ENCODE measurements at places on chromosomes 3 and 15. TPM values are rescaled to one million over a fixed set of nuclear protein-coding genes. Genes with fewer than 3 reads are reported as not detected.

GRCh38 chr3:70640481-70640880 lies 328.0 kb upstream of the MDFIC2 start:
- no peaks in the 10 kb centered on the region for H3K27me3 ChIP-seq
- no peaks in the 10 kb centered on the region for H3K4me1 ChIP-seq
- H3K4me3 ChIP-seq: no peak overlapping the region
- DNase-seq: no peak
- H3K27ac ChIP-seq: no peak overlapping the region
- no peaks in the 10 kb centered on the region for H3K36me3 ChIP-seq

- H3K4me1 ChIP-seq: no peaks in the 10 kb centered on the region
- no peak overlapping the region for H3K4me3 ChIP-seq
- no peaks in the 10 kb centered on the region for H3K36me3 ChIP-seq
- H3K27ac ChIP-seq: no peak overlapping the region
Observed at GRCh38 chr3:176583956-176584355, 613.3 kb downstream of the TBL1XR1 start.

DNA sequence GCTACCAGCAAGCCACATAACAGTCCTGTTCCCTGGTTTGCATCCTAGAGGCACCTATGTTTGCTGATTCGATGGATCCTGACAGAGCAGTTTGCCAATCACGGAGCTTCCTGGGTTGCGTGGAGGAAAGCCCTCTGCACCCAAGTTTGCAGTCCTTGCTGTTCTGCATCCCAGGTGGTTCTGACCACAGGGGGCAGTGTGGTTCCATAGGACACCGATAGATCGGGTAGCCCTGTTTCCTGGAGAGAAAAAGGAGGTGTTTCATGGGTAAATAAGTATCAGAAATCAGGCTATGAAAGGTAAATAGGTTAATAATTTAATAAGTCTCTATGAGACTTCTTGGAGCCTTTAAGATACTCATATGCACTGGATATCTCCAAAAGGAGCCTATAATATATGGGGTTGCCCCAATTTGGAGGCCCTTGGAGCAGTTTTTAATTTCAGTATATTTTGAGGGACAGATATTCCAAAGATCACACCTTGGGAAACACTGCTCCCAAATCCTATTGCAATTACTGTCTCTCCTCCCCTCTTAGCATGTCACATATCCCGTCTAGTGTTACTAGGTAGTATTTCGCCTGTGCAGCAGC lies 194.6 kb upstream of the TPM1 start:
- H3K4me1 ChIP-seq: no peaks in the 10 kb centered on the region
- H3K4me3 ChIP-seq: no peak overlapping the region
- DNase-seq: peak; percentile 24

- no peaks in the 10 kb centered on the region for H3K36me3 ChIP-seq
- no peak overlapping the region for H3K27ac ChIP-seq
- no peaks in the 10 kb centered on the region for H3K27me3 ChIP-seq
- H3K4me1 ChIP-seq: no peaks in the 10 kb centered on the region
Observed at GRCh38 chr3:51605938-51606337, 65.1 kb upstream of the TEX264 start.

DNA sequence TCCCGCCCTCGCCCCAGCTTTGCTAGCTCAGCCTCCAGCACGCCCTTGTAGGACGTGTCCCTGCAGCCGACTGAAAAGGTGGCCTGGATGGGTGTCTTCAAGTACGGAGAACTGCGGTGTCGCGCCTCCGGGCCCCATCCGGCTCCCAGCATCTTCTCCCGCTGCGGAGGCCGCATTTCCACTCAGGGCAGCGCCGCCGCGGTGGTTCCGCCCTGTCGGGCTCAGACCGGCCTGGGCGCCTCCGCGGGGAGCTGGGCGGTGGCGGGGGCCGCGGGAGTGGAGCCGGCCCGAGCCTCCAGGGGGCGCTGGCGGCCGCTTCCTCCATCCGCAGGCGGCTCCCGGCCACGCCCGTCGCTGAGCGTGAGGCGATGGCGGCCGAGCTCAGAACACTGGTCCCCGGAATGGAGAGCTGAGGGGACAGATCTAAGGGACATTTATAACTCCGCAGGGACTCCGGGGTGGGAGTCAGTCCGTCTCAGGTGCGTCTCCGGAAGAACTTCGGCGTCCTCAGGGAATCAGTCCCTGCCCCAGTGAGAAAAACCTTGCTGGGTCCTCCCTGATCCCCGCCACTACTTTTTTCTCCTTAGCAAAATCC lies 13.6 kb upstream of the SMCO1 start:
- H3K27me3 ChIP-seq: no peaks in the 10 kb centered on the region
- peak overlapping the region; percentile 24 for H3K27ac ChIP-seq
- peak overlapping the region; percentile 56 for H3K4me3 ChIP-seq
- DNase-seq: peak; percentile 73
- H3K4me1 ChIP-seq: no peaks in the 10 kb centered on the region
- no peaks in the 10 kb centered on the region for H3K36me3 ChIP-seq

DNA sequence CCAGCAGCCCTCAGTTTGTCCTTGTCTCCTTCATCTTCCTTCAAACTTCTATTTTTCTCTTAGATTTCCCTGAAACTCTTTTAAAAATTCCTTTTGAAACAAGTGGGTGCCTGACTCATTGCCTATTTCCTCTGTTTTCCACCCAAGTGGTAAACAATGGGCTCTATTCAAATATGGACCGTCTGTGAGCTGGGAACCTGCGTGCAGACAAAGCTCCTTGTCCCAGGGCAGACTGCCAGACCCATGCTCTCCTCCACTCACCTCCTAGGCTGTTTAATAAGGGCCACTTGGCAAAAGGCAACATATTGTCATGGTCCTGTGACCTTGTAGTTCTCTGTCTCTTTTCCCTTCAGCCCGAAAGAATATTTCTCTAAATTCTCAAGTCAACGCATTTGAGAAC lies 332.7 kb upstream of the THBS1 start:
- no peak for DNase-seq
- no peaks in the 10 kb centered on the region for H3K36me3 ChIP-seq
- H3K4me3 ChIP-seq: no peak overlapping the region
- no peaks in the 10 kb centered on the region for H3K4me1 ChIP-seq
- H3K27me3 ChIP-seq: no peaks in the 10 kb centered on the region

DNA sequence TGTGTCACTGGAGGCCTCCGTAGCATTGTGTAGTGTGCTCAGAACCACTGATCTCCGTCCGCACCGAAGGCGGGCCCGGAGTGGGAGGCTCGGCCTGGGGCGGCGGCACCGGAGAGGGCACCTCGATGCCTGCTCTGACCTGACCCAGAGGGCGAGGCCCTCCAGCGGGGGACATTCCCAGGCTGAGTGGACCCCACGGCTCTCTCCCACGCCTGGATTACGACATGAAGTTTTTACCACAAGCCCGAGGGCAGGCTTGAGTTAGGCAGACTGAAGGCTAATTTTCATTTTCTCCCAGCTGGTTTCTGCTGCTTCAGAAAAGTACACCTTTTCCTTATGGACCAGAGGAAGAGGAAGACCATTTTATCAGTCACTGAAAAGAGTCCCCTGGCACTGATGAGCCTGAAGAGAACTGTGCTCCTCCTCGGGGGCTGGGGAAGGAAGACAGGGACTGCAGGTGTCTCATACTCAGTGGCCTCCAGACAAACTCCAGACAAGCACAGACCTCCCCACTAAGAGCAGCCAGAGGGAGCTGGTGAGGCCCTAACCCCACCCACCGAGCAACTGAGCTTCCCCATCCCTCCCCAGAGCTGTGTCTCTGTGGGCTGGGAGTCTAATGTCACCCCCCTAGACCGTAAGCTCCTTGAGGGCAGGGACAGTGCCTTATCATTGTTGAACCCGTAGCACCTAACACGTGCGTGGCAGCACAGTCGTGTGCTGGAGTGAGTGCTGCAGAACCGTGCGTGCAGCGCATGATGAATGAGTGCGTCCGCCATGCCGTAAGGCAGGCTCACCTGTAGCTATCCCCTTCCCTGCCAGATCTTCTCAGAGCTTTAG lies 74.5 kb upstream of the BLM start:
- H3K4me3 ChIP-seq: no peak overlapping the region
- no peak for DNase-seq
- H3K36me3 ChIP-seq: peaks cover 32% of the 10 kb centered on the region
- peaks cover 2% of the 10 kb centered on the region for H3K4me1 ChIP-seq
- no peaks in the 10 kb centered on the region for H3K27me3 ChIP-seq
- no peak overlapping the region for H3K27ac ChIP-seq

DNA sequence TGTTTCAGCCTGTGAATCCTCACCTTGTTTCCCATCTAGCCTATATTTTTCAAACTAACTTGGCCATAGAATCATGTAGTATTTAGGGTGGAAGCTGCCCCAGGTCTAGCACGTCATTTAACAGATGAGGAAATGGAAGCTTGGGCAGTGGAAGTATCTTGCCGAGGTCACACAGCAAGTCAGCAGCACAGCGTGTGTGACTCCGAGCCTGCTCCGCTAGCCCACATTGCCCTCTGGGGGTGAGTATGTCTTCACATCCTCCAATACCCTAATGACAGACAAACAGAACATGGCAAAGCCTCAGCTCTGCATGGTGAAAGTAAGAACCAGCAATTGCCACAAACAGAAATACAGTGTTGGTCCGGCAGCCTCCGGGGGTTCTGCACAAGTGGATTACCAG lies 2.2 kb upstream of the CCR5 start:
- H3K36me3 ChIP-seq: no peaks in the 10 kb centered on the region
- H3K27ac ChIP-seq: peak overlapping the region; percentile 22
- H3K4me1 ChIP-seq: peaks cover 48% of the 10 kb centered on the region
- peak; percentile 87 for DNase-seq

DNA sequence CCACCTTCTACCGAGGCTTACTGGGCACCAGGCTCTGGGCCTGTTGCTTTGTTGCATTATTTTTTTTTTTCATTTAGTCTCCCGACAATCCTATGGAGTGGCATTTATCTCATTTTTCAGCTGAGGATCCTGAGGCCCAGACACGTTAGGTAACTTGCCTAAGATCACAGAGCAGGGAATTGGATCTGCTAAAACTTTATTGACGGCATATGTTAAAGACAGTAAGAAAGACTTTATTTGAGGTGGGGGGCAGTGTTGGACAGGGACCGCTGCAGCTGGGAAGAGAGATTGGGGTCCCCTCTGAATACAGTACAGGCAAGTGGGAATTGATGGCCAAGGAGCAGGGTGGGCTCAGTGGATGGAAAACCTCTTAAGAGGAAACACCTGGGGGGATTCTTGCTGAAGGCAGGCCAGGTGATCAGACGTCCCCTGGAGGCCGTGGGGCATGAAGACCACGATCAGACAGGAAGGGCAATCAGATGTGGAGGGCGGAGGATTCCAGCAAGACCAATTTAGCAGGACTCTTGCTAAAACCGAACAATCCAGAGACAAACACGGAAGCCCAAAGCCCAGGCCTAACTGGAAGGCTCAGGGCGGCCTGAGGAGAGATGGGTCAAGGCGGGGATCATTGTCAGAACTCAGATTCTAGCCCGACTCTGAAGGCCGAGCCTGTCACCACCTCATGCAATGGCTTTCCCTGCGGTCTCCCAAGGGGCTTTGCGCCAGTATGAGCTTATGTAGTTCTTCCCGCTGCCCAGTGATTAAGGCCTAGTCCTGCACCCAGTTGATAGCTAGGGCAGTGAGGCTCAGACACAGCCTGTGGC lies 53.7 kb downstream of the RGMA start:
- DNase-seq: no peak
- H3K4me3 ChIP-seq: no peak overlapping the region
- no peaks in the 10 kb centered on the region for H3K27me3 ChIP-seq
- no peaks in the 10 kb centered on the region for H3K36me3 ChIP-seq
- peaks cover 14% of the 10 kb centered on the region for H3K4me1 ChIP-seq

- peak; percentile 3 for DNase-seq
- no peak overlapping the region for H3K27ac ChIP-seq
- no peak overlapping the region for H3K4me3 ChIP-seq
- no peaks in the 10 kb centered on the region for H3K4me1 ChIP-seq
Observed at GRCh38 chr15:98953000-98953787, 54.4 kb downstream of the PGPEP1L start.

GRCh38 chr15:26126819-26127387 lies 263.8 kb upstream of the ATP10A start:
- no peaks in the 10 kb centered on the region for H3K27me3 ChIP-seq
- H3K27ac ChIP-seq: no peak overlapping the region
- no peaks in the 10 kb centered on the region for H3K4me1 ChIP-seq
- no peak overlapping the region for H3K4me3 ChIP-seq

GRCh38 chr3:193879099-193879863 lies 256.7 kb upstream of the HES1 start:
- H3K36me3 ChIP-seq: no peaks in the 10 kb centered on the region
- DNase-seq: no peak
- H3K4me1 ChIP-seq: no peaks in the 10 kb centered on the region
- H3K4me3 ChIP-seq: no peak overlapping the region

DNA sequence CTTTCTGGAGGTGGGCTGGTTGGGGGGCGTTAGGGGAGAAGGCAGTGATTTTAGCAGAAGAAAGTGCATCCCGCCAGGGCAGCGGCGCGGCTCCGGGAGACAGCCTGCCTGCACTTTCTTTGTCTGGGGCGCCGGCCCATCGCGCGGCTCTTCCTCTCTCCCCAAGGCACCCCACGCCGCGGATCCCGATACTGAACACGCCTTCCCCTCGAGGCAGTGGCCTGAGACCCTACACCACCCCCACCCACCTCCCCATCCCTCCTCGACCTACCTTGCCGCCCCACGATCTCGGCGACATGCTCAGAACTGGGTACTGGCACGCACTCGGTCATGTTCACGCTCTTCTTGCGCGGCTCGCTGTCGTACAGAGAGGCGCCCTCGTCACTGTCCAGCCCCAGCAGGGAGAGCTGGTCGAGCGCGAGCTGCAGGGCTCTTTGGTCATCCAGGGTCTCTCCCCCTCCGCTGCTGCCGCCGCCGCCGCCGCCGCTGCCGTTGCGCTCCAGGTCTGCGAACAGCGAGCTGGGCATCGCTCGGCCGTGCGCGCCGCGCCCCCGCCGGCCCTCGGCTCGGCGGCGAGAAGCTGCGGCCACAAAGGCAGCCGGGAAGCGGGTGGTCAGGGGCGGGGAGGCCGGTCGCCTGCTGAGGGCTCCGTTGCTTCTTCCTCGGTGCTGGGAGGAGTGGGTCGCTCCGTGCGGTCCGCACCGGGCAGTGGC lies 483 bp downstream of the MEX3B start:
- no peak for DNase-seq
- H3K27me3 ChIP-seq: no peaks in the 10 kb centered on the region
- H3K27ac ChIP-seq: peak overlapping the region; percentile 51
- H3K4me1 ChIP-seq: peaks cover 15% of the 10 kb centered on the region
- H3K36me3 ChIP-seq: no peaks in the 10 kb centered on the region

- no peaks in the 10 kb centered on the region for H3K27me3 ChIP-seq
- no peaks in the 10 kb centered on the region for H3K4me1 ChIP-seq
- H3K36me3 ChIP-seq: no peaks in the 10 kb centered on the region
- H3K4me3 ChIP-seq: no peak overlapping the region
- DNase-seq: no peak
Observed at GRCh38 chr3:64595253-64595694, 92.5 kb downstream of the ADAMTS9 start.

- no peak overlapping the region for H3K27ac ChIP-seq
- H3K27me3 ChIP-seq: no peaks in the 10 kb centered on the region
- no peaks in the 10 kb centered on the region for H3K4me1 ChIP-seq
- H3K36me3 ChIP-seq: no peaks in the 10 kb centered on the region
Observed at GRCh38 chr3:50388016-50388719, 28.8 kb upstream of the TMEM115 start.

GRCh38 chr15:73681063-73681462 lies 3.1 kb upstream of the CD276 start:
- DNase-seq: no peak
- H3K4me1 ChIP-seq: no peaks in the 10 kb centered on the region
- no peak overlapping the region for H3K4me3 ChIP-seq
- H3K36me3 ChIP-seq: no peaks in the 10 kb centered on the region

GRAMD1C gene
- 0.47 TPM for total RNA-seq

MCTP2 gene
- 16.5 TPM for total RNA-seq

SLC6A6 gene
- 44.6 TPM for total RNA-seq

GOLGA6D gene
- total RNA-seq: not detected

ZNF385D gene
- total RNA-seq: not detected

COL8A1 gene
- not detected for total RNA-seq

LDHAL6B gene
- not detected for total RNA-seq

TF gene
- 0.26 TPM for total RNA-seq
